AG20443 (cell line): ENCODE measurements at places on chromosomes 16 and 17.
A peak's percentile ranks its signal among the peaks of the same experiment; 100 is the strongest.

GRCh38 chr17:2924211-2924610, 128.0 kb downstream of the RAP1GAP2 start:
- no peak for DNase-seq

- DNase-seq = no peak
These were observed 19.6 kb upstream of the GINS2 start for GRCh38 chr16:85708338-85708737.

DNA sequence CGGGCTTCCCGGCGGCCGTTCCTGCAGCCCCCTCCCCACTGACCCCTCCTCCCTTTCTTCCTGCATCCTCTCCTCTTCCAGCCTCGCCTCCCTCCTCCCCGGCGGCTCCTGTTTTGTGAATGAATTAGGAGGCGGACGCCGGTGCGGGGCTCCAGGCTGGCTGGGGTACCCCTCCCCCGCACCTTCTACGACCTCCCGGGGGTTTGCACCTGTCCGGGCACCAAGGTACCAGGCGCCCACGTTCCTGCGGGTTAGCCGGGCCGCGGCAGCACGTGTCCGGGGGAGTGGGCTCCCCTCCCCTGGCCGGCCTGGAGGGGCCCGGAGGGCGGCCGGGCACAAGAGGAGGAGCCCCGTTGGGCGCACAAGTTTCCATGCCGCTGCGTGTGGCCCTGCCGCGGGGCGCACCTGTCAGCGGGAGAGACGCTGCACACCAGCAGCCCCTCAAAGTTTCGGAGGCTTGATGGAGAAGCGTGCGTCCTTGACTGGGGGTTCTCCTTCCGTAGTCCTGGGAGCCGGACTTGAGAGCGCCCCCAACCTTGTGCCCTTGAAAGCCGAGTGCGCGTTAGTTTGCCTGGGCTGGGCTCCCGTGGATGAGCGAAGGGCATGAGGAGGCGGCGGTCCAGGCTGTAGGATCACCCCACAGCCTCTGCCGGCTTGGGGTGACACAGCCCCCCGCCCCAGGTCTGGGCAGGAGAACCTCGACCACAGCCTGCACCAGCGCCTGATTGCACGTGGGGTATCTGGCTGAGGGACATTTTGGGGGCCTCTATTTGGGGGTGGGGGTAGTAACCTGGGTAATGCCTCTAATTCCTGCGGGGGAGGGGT, 1.2 kb downstream of the HAS3 start:
- DNase-seq = peak; percentile 50

DNA sequence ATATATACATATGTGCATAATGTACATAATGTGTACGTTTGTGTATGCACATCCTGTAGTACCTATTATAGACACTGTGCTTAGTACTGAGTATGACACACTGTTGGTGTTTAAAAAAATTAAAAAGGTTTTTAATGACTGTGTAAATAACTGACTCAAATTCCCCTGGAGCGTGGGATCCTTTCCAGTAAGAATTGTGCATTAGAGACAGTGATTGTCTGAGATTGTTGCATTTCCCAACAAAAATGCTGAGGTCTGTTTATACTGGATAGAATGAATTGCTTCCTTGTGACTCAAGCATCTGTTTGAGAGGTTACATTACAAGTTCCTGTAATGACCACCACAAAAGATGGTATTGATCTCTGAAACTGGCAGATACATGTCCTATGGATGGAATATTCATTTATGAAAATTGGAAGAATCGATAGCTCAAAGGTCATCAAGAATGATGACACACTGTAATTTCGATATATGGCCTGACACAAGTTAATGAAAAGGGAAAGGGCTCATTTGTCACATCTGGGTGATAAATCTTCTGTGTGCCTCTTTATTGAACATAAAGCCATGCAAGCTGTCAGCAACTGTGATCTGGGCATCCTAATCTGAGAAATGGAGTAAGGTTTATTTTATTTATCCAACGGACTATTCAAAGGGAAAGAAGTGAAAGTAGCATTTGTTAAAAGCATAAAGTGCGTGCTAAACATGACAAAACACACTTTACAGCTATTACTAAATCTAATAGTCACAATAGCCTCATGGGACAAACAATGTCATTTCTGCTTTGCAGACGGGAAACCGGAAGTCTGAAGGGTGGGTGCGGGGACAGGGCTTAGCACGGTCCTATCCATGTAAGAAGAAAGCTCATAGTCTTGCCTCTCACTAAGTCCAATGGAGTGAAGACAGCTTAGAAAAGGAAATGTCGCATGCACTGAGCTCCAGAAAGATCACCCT, 228.8 kb downstream of the CDH11 start:
- peak; percentile 77 for DNase-seq

- no peak for DNase-seq
These were observed 1.0 kb downstream of the HOXB8 start for GRCh38 chr17:48613862-48614694.

DNA sequence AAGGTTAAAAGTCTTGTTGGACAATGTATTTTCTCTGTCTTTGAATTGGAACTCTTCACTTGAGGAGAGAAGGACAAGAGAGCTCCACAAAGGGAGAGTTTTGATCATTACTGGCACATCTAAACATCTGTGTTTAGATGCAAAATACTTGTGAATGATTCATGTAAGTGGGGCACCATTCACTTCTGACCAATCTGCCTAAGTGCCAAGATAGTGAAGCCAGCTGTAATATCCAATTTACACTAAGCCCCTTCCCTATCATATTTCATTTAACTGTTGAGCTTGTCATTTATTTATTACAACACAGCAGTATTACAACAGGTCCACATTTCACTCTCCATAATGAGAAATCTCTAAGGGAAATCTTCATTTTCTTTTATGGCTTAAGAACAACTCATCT, 832.3 kb upstream of the GOT2 start:
- DNase-seq = no peak

DNA sequence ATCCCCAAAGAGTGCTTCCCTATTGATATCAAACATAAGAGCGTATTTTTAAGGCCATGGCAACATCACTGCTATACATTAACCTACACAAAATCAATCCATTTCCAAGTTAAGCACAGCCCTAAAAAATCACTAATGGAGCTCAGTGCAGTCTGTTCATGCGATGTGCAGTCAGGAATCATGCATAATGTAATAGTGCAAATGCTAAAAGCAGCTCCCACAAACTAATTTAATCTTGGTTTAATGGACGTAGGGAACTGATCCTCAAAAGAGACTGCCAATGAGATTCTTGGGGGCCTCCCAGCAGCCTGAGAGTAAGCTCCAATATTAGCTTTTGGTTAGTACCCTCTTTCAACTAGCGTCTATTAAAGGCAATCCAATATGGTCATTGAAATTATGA, 245.9 kb downstream of the TOX3 start:
- DNase-seq = no peak

DNA sequence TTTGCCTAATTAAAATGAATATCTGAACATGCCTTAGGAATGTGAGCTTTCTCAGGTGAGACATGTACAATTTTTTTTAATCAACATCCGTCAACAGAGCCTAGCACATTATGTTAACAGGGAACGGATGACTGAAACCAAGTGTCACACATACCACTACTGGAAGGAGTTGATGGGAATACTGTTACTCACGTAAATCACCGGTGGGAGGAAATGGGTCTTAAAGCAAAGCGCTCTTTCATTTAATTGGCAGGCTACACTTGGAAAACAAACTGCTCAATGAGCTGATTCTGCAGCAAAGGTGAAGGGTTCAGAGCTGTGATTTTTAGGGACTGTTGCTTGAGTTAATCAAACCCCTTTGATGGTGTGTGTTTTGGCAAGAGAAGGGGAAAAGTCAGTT, 4.8 kb downstream of the CPPED1 start:
- DNase-seq = no peak

DNA sequence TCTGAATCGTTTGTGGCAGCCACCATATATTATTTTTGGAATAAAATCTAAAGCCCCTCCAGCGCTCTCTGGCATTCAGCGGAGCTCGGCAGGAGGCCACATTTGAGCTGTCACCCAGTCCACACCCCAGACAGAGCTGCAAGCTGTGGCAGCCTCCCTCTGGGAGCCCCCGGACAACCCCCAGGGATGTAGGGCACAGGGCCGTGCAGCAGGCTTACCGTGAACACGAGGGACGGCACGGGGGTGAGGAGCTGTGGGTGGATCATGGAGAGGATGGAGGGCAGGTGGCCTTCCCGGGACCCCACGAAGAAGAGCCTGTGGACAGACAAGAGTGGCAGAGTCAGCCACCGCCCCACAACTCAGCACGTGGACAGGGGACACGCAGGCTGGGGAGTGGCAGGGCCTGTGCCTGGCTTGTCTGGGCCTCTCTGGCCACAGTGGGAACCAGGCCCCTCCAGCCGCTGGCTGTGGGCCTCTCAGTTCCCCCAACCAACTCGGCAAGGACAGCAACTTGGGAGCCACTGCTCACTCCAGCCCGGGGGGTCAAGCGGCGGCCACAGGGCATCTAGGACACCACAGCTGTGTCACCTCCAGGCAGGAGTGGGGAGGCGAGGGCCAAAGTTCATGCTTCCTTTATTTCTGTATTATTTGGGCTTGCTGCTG, 31.5 kb downstream of the SLC7A5 start:
- no peak for DNase-seq

DNA sequence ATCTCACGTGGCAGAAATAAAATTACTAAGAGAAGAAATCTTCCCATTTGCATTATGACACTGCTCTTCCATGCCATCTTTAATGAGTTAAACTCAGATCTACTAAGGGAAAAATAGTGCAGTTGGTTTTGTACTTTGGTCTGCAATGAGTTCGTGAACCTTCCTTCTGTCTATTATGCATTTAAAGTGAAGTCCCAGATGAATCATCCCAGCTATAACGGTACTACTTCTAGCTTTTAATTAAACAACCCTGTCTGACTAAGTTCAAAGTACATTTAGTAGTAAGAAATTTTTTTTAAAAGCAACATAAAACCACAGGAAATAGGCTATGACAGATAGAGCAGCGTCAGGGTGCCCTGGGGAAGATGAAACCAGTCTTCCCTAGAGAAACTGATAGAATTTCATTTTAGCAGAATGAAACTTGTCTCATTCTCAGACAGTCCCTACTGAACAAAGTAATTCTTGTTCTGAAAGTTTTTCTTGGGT, 1.8 kb downstream of the TMIGD1 start:
- DNase-seq = no peak

- no peak for DNase-seq
These were observed 206.0 kb upstream of the MYOCD start for GRCh38 chr17:12459736-12460135.

GRCh38 chr17:68196394-68197090, 51.3 kb upstream of the AMZ2 start:
- peak; percentile 29 for DNase-seq

DNA sequence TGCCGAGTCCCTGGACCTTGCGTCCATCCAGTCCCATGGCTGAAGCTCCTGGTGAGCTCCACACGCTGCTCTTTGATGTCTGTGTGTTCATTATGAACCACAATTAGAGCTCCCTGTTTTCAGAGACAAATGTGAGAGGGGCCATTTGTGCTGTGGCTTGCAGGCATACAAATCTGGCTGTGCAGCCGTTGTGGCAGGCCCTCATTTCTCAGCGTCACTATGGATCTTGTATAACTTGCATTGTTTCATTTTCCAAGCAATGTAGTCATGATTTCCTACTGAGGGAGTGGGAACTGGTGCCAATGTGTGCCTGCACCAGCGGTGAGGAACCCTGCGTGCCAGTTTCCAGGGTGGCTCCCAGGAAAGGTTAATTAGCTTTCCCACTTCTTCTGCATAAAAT, 542.6 kb downstream of the TMEM114 start:
- no peak for DNase-seq

- no peak for DNase-seq
These were observed 9.2 kb upstream of the ACSF3 start for GRCh38 chr16:89084411-89084810.

- no peak for DNase-seq
These were observed 10.8 kb downstream of the CSNK2A2 start for GRCh38 chr16:58187092-58187491.

- no peak for DNase-seq
These were observed 265.8 kb upstream of the ELAC2 start for GRCh38 chr17:13283606-13284005.

DNA sequence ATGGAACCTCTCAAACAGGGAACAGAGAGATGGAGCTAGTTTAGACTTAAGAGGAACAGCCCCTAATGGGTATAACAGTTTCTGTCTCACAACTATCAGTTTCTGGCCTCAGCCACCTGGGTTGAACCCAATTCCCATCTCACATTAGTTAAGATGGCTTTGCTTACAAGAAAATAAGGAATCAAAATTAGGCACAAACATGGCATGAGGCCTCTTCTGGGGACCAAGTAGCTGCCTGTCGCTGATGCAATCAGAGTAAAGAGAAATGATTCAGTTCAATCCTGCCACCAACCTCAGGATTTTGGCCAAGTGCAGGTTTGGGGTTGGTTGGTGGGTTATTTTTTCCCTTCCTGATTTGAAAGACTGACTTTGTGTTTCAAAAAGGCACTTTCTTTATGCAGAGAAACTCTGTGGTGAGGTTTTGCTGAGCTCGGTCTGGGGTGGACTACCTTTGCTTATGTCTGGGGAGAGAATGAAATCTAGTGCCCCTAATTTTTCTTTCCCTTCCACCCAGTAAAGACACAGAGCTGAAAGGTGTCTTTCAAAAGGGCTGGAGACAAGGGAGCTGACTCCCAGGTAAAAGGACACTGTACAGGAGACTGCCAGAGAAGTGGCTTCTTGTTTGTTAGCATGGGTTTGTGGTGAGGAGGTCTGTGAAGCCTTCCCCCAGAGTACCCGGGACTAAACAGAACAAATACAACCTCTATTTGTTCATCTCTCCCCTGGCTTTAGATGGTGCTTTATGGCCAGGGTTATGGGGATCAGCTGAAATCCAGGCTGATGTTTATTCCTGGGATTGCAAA, 44.8 kb upstream of the NFAT5 start:
- DNase-seq = peak; percentile 35

DNA sequence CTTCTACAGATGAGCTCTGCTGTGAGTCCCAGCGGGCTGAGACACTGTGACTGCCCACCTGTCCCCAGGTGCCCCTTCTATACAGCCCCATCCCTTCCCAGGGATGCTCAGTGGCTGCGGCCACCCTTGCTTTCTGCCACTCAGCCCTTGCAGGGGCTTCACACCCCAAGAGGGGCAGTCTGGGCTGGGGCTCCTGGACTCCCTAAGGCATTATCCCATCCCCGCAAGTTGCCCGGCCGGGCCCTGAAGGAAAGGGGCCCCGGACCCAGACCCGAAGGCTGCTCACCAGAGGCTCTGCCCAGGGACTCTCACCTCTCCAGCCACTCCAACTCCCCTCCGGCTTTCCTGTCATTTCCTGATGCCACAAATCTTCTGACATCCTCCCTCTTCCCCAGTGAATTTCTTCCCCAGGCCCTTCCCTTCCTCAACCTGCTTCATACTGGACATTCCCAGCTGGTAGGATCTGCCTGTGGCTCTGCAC, 88.5 kb upstream of the TOB1 start:
- no peak for DNase-seq
